ENCODE measurements at places on chromosomes 6 and 20.

DNA sequence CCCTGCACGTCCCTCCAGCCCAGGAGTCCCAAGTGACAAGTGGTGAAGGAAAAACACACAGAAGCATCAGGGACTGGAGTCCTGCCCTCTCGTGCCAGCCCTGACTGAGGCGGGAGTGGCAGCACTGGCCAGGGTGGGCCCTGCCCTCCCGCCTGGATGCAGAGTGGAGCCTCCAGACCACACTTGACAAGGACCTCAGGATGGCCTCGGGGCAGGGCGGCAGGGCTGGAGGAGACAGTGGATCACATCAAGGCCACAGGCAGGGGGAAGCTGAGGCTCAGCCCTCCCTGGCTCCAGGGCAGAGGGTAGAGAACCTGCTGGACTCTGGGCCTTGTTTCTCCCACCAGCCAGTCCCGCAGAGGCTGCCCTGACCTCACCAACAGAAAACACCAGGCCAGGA, 128.8 kb upstream of the CDH4 start:
- no peak for DNase-seq

- DNase-seq: no peak
These were observed 17.9 kb upstream of the RUNX2 start for GRCh38 chr6:45310118-45310788.

DNA sequence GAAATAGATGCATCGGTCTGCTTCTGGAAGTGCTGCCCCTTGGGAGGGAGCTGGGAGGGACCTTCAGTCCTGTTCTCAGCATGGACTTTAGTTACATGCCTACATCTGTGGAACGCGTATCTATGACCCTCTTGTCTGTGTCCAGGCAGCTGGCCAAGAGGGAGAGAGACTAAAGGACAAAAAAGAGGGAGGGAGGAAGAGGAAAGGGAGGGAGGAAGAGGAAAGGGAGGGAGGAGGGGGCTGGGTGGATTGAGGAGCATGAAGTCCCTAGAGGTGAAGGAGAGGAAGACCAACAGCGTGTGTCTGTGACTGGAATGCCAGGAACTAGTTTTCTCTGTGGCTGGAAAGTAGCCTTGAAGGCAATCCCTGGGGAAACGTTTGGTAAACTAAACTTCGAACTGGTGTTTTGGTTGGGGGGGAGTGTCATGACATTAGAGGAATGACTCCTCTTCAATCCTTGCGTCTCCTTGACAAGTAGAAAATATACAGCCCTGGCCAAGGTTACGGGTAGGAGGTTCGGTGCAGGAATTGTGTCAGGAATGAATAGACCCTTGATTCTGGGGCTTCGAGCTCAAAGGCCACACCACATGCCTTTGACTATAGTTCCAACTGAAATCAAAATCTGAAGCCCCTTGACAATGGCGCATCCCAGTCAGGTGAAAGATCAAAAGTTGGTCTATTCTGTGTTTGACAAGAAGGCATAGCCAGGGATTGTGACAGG, 52.0 kb upstream of the PLEKHG1 start:
- DNase-seq: no peak

DNA sequence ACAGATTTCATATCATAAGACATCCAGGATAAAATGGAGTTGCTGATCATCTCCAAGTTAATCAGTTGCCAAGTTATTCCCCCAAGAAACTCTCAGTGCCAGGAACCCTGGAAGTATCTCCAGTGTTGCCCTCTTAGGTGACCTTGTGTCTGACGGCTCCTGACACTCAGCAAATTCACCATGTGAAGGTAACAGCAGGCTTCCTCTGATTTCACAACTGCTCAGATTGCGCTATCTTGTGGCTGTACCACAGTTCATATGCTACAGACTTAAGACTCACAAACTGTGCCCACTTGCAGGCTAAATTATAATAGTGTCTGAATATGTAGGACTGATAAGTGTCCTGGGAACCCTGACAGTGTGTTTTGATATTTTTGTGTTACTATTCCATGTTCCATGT, 186.6 kb upstream of the OPRM1 start:
- no peak for DNase-seq

- DNase-seq: peak; percentile 11
These were observed 62.6 kb upstream of the PMEPA1 start for GRCh38 chr20:57772349-57772964.

DNA sequence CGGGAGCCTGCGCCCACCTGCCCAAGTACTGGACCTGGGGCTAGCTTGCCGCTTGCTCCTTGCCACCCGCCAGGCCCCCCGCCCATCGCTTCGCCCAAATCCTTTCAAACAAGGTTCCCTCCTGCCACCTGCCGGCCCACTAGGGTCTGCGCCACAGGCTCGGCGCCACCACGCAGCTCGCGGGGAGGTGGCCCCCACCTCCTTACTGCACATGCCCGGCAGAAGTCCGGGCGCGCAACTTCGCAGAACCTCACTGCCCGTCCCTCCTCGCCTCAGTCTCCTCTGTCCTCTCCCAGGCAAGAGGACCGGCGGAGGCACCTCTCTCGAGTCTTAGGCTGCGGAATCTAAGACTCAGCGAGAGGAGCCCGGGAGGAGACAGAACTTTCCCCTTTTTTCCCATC, 11.2 kb downstream of the GNAS-AS1 start:
- peak; percentile 18 for DNase-seq

- DNase-seq: no peak
These were observed 193.3 kb downstream of the LY86 start for GRCh38 chr6:6781873-6782227.

- no peak for DNase-seq
These were observed 115.6 kb downstream of the TMEM170B start for GRCh38 chr6:11653028-11653583.

- DNase-seq: no peak
These were observed 70.8 kb downstream of the CHMP4B start for GRCh38 chr20:33881989-33882388.

GRCh38 chr20:13166011-13166410, 55.1 kb upstream of the ISM1 start:
- no peak for DNase-seq

- DNase-seq: no peak
These were observed 19.6 kb downstream of the ANGPT4 start for GRCh38 chr20:896501-897025.

GRCh38 chr6:100022847-100023246, 28.8 kb upstream of the MCHR2 start:
- DNase-seq: no peak

DNA sequence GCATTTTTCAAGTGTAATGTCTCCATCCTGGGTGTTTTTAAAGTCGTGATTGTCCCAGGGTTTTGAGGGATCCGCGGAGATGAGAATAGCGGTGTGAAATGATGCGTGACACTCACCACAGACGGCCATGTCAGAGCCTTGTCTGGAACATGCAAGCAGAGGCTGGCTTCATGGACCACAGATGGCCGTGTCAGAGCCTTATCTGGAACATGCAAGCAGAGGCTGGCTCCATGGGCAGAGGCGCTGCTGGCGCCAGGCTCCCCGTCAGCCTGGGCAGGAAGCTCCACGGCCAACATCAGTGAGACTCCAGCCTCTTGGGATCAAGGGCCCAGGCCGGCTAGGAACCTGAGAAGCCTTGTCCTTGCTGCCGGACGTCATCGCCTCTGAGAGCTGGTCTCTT, 7.7 kb upstream of the MRGBP start:
- DNase-seq: no peak

DNA sequence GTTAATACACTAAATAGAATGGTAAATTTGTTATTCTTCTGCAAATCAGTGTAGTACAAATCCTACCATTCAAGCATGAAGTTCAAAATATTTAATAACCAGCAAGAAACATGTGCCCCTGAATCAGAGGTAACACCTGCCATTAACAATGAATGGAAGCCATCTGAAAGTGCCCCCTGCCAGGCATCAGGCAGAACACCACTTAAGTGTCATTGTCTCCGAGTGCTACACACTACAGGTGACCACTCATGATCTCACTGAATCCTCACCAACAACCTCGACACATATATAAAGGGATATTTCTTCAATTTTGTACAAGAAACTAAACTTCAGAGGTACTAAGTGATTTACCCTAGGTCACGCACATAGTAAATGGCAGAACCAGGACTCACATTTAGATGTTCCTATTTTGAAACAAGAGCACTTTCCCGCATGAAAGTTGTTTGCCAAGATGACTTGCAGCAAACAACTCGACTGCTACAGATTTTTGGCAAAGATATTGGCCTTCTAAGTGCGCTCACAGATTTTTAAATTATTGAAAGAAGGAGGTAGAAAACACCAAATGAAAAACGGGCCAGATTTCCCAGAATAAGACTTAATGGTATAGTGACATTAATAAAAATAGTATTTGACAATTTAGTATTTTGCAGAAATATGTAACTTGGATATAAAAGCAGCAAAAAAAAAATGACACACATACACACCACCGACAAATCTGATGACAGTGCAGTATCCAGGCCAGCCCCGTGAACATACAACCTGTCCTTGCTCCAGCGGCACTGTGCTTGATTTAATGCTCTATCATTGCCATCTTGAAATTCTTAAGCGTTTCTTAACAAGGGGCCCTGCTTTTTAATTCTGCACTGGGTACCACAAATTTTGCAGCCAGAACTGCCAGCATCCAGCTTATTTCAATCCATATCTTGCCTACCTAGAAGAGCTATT, 274.5 kb downstream of the ALDH8A1 start:
- DNase-seq: no peak

- no peak for DNase-seq
These were observed 162.4 kb downstream of the COL9A1 start for GRCh38 chr6:70140496-70140895.

DNA sequence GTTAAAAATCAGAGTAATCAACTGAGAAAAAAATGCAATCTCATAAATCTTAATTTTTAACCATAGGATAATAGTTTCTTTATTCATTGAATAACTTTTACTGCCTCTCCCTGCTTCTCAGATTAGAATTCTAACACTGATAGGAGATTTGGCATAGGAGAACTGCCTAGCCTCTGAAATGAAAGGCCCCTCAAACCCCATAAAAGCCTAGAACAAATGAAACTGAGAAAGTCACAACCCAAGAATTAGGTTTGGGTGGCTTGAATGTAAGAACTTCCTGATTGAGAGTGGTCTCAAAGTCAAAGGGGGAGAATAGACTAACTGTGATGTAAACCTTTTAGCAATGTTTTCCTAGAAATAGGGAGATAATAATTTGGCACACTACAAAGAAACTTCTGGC, 52.2 kb downstream of the SAMD5 start:
- DNase-seq: no peak

GRCh38 chr6:11042750-11043377, 1.2 kb downstream of the ELOVL2 start:
- no peak for DNase-seq

- DNase-seq: no peak
These were observed 88.4 kb downstream of the ZDHHC14 start for GRCh38 chr6:157469378-157469777.

GRCh38 chr6:23145781-23146180, 576.4 kb downstream of the HDGFL1 start:
- no peak for DNase-seq

DNA sequence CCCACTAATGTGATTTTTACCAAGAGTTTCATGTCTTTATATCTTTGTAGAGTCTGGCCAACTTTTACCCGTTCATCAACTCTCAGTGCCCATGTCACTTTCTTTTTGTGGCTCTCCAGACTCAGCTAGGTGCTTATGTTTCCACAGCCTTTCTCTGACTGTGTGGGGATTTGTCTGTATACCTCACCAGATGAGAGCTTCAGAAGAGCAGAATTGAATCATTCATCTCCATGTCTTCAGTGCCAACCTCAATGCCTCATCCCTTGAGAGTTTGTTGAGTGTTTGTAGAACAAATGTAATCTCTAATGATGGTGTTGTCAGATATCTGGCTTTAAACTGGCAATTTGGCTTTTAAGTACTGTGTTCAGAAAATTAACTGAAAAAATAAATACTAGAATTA, 16.8 kb upstream of the CCN2 start:
- DNase-seq: no peak

DNA sequence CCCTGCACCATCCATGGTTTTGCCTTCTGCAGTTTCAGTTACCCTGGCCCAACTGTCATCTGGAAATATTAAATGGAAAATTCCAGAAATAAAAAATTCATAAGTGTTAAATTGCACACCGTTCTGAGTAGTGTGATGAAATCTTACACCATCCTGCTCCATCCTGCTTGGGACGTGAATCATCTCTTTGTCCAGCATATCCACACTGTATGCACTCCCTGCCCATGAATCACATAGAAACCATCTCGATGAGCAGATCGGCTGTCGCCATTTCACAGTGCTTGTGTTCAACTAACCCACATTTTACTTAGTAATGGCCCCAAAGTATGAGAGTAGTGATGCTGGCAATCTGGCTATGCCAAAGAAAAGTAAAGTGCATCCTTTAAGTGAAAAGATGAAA, 105.9 kb upstream of the ID4 start:
- no peak for DNase-seq

DNA sequence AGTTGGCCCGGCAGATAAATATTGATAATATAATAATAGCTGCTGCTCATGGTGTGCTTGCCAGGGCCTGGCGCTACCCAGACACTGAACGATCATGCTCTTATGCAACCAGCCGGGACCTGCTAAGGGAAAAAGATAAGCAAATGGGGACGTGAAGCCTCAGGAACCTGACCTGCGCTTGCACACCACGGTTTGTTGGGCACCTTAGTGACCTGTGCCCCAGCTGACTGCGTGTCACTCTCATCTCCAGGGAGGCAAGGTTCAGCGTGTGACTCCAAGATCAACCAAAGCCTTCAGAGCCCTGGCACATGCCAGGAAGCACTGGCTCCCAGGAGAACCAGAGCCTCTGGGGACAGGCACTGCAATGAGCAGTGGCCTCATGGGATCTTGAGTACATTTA, 111.1 kb downstream of the AGPAT4 start:
- DNase-seq: no peak

- DNase-seq: no peak
These were observed 74.9 kb upstream of the TOX2 start for GRCh38 chr20:43839793-43840199.
